ENCODE measurements at places on chromosomes 1 and 21. TPM values are rescaled to one million over a fixed set of nuclear protein-coding genes. Genes with fewer than 3 reads are reported as not detected.

UMODL1 gene
- total RNA-seq = 0.09 TPM

DPT gene
- not detected for total RNA-seq

OR2AJ1 gene
- not detected for total RNA-seq

SPRR4 gene
- not detected for total RNA-seq

TENT5C gene
- 8.6 TPM for total RNA-seq

COL18A1 gene
- 5.4 TPM for total RNA-seq

ERICH3 gene
- total RNA-seq = not detected
